ENCODE measurements at places on chromosomes 11 and 22.
A peak's percentile ranks its signal among the peaks of the same experiment; 100 is the strongest.

DNA sequence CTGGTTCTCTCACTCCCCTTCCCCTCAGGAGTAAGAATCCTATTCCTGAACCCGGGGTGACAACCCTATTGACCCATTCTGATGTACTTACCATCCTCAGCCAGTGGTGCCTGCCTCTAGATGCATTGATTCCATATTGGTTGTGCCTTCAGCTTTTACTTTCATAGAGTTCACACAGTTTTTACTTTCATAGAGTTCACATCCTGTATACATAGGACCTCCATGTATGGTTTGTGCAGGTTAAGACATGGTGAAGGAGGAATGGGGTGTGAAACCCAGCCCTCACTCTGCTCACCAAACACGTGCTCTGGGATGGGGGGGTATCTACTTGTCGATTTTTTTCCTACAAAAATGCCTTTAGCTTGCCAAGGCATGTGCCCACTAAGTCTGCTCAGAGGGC is 105.6 kb upstream of the TBCEL start:
- DNase-seq, result no peak

- peak; percentile 64 for DNase-seq
These were observed 6.2 kb downstream of the PANX1 start for GRCh38 chr11:94134651-94135512.

- no peak for DNase-seq
These were observed 130.7 kb downstream of the SOX6 start for GRCh38 chr11:16225623-16226022.

DNA sequence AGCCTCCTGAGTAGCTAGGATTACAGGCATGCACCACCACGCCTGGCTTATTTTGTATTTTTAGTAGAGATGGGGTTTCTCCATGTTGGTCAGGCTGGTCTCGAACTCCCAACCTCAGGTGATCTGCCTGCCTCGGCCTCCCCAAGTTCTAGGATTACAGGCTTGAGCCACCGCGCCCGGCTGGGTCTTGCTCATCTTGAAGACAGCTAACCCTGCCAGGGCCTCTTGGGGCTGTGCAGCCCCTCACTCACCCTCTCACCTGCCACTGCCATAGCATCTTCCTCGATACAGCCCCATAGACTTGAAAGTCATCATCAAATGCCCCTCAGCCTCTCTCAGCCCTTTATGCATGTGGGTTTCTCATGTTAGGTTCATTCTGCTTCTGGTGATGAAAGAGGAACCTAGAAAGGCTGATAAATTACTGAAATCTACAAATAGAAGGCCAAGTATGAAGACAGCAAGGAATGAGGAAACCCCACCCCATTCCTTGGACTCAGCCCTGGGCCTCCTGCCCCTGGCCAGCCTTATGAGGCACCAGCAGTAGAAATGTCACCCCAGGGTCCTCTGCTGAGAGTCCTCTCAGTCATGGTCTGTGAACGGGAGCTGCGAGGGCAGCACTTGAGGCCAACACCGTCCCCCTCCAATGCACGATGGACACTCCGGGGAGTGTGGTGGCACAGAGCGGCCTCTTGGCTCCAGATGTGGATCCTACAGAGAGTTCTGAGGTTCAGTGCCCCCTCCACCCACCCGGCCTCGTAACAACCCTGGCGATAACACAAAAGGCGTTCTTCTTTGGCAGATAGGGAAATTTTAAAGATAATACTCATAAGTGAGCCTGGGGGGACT is 24.8 kb downstream of the SCGB1A1 start:
- no peak for DNase-seq

DNA sequence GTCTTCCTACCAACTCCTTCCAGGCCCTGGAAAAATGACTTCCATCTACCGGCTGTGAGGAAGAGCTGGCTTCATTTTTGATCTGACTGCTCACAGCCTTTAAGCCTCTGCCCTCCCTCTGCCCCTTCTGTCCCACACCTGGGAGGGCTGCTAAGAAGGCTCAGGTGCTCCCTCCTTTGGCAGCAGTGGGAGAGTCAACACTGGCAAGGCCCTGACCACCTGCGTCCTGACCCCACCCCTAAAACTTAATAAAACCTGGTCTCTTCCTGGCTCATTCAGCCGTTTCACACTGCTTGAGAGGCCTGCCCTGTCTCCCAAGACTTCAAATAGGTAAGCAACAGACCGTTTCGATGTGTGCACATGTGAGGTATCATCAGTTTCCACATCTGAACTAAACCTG is 52.1 kb upstream of the NFRKB start:
- DNase-seq, result no peak

DNA sequence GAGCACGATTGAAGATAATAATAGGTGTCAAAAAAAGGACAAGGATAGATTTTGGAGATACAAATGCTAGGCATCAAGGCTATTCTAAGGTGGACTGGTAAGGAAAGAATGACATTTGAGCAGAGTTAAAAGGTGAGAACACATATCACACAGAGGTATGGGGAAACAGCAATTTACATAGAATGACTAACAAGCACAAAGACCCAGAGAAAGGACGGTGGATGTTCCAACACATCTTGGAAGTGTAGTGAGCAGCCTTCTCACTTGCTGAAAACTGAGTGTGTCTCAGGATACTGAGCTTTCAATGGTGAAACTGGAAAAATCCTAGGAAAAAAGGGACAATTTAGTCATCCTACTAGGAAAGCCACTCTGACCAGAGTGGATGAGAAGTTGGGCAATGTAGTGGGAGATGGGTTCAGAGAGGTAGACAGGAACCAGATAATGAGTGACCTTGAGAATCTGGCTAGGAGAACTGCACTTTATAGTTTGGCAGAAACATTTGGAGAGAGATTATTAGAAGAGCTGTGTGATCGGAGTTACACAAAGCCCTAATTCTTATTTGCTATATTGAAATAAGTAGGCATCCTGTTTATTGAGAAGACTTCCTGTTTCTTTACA is 706.0 kb downstream of the KCNA4 start:
- DNase-seq, result no peak

DNA sequence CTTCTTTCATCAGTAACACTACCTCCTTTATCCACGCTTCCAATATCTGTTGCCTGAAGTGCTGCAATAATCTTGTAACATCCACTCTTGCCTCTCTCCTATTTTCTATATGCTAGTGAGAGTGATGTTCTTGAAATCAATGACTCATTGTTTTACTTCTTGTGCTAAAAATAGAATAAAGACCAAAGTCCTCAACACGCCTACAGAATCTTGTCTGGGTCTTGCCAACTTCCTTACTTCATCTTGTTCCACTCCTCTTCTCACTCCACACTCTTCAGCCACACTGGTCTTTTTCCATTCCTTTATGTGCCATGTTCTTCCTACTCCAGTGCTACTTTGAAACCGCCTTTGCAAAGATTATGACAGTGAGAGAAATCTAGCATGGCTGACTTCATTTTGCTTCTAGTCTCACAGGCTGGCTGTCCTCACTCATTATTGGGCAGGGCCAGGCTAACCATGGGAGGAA is 136.4 kb downstream of the CCDC81 start:
- DNase-seq, result no peak

Measured in lung (tissue), 17 donors.